Stimulated activated CD4-positive, alpha-beta T cell treated with anti-CD3 and anti-CD28 coated beads, Interleukin-12 subunit alpha, Interleukin-12 subunit beta, amount 100 ng/mL, for 48 hours (primary cell): ENCODE measurements at places on chromosomes 1 and 21.

DNA sequence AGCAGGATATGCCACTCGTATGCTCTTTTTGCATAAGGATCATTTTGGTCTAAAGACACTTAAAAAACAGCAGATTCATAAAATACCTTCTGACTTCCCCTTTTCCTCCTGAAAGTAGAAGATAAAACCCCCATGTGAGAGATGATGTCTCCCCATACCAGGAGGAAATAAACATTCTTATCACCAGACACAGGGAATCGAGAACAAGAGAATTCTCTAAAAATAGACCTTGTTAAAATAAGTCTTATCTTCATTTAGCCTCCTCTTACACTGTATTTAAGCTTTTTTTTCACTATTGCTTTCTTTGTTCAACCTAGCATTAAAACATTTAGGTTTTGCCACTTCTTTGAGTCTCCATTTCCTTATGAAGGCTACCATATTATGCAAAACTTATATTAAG lies 709.3 kb downstream of the KCNT2 start:
- no peak for DNase-seq

DNA sequence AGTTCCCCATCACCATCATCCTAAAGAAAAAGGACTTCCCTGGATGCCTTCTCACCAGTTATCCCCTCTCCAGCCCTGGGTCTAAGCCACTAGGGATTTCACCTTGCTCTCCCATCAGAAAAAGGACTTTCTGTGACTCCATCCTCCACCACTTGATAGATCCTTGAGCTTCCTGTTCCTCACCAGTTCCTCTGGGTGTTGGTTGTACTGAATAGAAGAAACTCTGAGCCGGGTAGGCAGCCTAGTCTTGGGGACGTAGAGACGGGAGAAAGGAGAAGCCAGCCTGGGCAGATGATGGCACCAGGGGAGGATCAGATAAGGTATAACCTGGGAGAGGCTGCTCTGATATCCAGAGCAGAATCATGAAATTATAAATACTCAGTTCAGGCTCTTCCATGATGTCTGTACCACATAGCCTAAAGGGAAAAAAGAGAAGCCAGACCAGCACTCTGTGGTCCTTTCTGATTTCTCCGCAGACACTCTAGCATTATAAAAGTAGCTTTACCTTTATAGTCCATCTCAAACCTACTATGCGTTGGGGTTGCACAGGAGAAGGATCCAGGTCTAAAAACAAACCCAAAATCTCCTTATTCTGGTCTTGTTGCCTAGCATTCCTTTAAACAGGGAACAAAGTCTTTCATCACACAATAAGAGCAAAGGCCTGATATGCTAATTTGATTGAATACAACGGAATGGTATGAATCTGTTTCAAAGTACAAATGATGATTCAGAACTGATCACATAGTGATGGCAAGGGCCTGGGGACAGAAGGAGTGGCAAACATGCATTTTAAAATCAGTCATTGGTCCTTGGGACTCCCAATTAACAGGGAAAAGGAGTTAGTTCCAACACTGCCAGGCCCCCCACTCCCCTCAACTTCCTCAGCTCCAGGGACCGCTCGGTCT lies 1.2 kb upstream of the CD34 start:
- DNase-seq: no peak

DNA sequence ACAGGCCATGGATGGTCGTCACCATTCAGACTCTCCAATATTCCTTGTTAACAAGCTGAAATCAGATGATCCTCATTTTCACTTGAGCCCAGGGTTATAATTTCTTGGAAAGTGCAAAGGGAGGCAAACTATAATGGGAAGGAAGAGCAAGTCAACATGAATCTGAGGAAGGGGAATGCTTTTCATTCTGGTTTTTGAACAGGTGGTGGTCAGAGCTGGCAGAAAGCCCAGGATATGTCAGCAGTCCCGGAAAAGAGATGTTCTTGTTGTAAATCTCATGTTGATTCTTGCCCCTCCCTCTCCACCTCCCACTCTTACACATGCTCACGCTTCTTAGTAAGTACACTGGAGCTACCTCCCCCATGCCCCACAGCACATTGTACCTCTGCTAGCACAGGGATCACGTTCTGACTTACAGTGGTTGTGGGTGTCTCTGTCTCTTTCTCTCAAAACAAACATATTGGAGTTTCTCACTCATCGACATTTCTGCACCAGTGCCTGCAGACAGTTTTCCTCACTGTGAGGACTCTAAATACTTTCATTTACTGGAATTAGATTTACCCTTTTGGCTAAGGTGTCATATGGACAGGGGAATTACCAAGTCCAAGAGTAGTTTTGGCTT lies 77.6 kb downstream of the XCL2 start:
- DNase-seq: peak; percentile 45

DNA sequence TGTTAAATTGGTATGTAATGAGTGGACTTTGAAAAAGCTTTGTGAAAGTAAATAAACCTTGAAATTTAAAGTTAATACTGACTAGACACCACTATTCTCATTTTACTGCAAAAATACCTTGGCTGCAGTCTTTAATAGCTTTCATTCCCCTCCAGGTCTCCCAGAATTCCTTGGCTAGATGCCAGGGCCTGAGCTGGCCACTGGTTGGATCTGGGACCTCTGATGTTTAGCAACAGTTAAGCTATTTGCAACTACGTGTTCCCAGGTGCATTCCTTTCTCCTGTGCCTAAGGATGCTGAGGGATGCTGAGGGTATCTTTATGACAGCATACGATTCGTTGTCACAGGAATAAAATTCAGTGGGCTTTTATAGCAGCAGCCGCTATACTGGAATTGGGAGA lies 938.7 kb downstream of the TTLL7 start:
- no peak for DNase-seq

GRCh38 chr21:31644643-31645042 lies 14.8 kb upstream of the SOD1 start:
- no peak for DNase-seq

DNA sequence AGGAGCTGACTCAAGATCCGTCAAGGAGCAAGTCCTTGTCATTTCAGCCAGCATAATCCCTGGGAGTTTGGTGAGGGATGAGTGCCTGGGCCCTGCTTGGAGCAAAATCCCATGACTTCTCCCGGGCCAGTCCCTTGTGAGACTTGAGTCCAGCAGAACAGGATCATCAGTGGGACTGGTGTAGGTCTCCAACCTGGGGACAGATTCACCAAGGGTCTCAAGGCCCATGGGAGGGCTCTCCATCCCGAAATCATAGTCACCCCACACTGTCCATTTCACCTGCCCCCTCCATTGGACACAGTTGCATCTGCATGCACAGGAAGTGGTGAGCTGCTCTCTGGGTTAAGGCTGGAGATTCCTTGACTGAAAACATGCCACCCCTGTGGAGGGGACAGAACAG lies 178.2 kb downstream of the FOXD2 start:
- DNase-seq: no peak

DNA sequence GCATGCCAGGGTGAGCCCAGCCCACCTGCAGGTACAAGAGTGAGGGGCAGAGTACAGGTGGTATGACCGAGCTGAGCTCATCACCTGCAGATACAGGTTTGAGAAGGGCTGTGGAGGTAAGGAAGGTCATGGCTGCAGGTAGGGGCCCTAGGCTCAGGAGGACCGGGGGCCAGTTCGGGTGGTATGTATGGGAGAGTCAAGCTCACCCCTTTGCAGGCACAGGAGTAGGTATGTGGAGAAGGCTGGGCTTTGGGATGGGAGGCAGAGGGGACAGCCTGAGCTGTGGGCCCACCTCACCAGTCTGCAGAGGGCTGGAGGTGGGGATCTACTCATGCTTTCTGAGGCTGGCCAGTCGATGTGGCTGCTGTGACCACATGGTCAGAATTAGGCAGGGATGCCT lies 17.2 kb downstream of the PODN start:
- no peak for DNase-seq

GRCh38 chr1:223114871-223115270 lies 28.2 kb downstream of the TLR5 start:
- no peak for DNase-seq

- DNase-seq: no peak
Observed at GRCh38 chr1:1972976-1973715, 30.4 kb downstream of the CFAP74 start.

DNA sequence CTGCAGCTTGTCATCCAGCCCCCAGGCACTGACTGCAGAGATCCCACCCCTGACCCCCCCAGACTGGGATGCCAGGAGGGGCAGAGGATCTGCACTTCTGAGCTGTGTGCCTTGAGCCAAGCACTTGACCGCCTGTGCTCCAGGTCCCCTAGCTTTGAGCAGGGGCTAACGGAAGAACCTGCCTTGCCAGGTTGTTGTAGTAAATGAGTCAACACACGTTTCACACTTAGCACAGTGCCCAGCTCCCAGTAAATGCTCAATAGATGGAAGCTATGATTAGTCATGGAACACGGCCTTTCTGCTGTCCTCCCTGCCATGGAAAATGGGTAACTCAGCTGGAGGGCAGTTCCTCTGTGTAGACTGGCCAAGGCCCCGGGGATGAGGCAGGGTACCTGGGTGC lies 24.1 kb downstream of the IFFO2 start:
- no peak for DNase-seq

DNA sequence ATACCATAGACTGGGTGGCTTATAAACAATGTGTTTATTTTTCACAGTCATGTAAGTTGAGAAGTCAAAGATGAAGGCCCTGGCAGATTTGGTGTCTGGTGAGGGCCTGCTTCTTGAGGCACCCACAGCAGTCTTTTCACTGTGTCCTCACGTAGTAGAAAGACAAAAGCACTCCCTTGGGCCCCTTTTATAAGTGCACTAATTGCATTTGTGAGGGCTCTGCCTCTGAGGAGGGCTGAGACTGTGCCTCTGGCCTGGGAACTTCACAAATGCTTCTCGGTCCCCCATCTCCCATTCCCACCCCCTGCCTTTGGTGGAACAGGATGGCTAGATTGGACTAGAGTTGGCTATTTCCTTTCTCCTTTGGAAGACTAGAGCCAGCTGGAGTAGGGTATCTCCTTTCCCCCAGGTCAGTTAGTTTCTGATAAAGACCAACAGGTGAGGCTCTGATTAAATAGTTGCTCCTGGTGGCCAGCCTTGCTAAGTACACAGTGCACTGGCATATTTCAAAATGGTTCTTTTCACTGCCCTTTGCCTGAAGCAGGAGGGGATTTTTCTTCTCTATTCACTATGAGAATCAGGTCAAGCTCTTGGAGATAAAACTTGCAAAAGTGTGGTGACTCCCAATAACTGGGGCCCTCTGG lies 82.9 kb downstream of the PLPPR4 start:
- no peak for DNase-seq

- peak; percentile 26 for DNase-seq
Observed at GRCh38 chr1:168236836-168237611, 11.2 kb downstream of the SFT2D2 start.

DNA sequence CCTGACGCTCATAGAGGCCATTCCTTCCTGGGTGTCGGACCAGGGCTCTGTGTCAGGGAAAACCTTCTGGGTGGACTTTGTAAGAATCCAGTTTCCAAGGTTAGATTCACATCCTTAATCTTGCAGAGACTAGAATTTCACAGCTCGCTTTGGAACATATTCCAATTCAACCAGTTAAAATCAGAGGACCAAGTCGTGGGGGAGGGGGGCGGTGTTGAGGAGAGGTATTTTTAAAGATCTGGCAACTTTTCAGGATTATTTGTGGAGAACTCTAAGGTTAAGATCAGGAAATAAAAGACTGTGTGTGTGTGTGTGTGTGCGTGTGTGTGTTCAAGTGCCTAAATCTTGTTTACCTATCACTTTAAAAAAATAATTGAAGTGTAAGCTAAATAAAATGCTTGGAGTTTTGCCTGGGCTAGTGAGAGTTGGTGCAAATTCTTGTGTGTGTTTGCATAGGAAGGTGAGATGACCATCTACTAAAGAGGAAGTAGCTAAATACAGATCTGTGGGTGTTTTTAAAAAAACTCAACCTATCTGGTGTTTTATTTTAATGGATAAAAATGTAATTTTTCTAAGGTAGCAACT lies 21.8 kb downstream of the TENT5C start:
- no peak for DNase-seq

- DNase-seq: peak; percentile 7
Observed at GRCh38 chr1:116257341-116257767, 115.7 kb upstream of the ATP1A1 start.

GRCh38 chr1:203327684-203328457 lies 22.6 kb downstream of the BTG2 start:
- peak; percentile 48 for DNase-seq

GRCh38 chr21:17523007-17523451 lies 10.2 kb downstream of the CXADR start:
- no peak for DNase-seq

DNA sequence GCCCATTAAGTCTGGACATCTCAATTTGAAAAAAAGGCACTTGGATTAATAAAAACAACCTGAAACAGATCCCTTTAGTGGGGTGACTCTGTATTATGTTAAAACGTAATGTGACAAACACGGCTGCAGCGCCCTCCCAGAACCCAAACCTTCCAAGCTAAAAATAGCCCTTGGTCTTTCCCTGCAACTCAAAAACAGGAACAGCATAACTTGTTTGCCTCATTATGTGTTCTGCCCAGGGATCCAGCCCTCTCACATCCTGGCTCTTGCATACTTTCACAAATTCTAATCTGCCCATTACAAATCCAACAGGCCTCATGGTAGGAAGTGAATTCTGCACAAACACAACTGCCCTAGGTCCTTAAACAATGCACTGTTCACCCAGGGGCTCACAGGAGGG lies 94.7 kb upstream of the GADD45A start:
- no peak for DNase-seq

GRCh38 chr1:10639775-10640578 lies 156.5 kb downstream of the CASZ1 start:
- no peak for DNase-seq

DNA sequence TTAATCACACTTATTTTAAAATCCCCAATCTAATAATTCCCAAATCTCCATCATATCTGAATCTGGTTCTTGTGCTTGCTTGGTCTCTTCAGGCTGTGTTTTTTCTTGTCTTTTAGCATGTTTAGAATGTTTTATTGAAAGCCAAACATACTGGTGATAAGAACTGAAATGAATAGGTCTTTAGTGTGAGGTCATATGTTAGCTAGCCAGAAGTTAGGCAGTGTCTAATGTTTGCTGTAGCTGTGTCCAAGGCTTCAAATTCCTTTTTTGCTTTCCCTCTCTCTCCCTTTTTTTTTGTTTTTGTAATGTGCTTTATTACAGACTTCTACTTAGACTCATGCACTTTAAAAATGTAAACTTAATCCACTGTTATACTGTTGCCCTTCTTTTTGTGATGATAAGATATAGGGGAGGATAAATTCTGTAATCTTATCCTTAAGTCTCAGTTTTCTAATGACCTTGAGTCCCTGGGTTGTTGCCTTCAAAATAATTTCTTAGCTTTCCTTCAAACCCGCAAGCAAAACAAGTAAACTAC lies 725.1 kb downstream of the BRINP3 start:
- no peak for DNase-seq

DNA sequence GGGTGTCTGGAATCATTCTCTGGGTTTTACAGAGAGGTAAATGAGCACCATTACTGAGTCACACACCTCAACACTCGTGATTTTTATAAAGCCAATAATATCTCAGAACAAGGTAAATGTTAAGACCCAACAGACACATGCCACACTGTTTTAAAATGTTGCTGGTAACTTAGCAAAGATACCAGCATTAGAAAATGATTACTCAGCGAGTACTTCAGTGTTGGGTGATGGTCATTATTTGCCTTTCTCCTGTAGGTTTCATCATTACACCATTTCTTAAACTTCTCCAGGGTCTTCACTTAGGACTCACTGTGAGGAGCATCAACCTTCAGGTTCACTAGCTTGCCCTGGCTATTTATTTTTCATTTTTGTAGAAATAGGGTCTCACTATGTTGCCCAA lies 6.9 kb upstream of the C4BPB start:
- DNase-seq: no peak
